ENCODE measurements at places on chromosomes 12 and 14.

GRCh38 chr12:57470970-57471656, 8.6 kb downstream of the ARHGAP9 start:
- no peak for DNase-seq

DNA sequence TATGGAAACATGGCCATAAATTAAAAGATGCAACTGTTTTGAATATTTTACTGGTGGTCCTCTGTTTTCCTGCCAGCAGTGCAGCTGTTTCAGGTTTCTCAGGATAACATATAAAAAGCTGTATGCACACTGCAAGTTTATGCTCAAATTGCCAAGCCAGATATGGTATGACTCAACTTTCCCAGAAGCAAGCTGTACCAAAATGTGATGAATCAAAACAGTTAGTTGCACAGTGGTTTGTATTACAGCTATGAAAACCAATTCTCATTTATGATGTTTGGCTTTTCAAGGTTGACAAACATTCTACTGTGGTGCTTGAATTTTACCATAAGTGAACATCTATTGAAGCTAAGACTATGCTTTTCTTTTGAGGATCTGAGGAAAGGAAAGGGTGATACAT, 15.5 kb downstream of the TRMT5 start:
- no peak for DNase-seq

GRCh38 chr12:1932264-1932777, 13.9 kb upstream of the CACNA2D4 start:
- peak; percentile 46 for DNase-seq

DNA sequence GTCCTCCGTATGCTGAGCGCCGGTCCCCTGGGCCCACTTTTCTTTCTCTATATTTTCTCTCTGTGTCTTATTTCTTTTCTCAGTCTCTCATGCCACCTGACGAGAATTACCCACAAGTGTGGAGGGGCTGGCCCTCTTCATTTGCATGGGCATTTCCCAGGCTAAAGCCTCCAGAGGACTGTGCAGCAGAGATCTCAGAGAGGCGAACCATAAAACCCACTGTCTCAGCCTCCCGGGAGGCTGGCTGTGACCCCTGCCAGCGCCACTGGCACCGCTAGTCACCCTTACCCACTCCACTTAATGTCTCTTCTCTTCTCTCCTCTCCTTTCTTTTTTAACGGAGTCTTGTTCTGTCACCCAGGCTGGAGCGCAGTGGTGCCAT, 7.1 kb upstream of the SERPINA9 start:
- no peak for DNase-seq
